ENCODE measurements at places on chromosomes 6 and 20.

DNA sequence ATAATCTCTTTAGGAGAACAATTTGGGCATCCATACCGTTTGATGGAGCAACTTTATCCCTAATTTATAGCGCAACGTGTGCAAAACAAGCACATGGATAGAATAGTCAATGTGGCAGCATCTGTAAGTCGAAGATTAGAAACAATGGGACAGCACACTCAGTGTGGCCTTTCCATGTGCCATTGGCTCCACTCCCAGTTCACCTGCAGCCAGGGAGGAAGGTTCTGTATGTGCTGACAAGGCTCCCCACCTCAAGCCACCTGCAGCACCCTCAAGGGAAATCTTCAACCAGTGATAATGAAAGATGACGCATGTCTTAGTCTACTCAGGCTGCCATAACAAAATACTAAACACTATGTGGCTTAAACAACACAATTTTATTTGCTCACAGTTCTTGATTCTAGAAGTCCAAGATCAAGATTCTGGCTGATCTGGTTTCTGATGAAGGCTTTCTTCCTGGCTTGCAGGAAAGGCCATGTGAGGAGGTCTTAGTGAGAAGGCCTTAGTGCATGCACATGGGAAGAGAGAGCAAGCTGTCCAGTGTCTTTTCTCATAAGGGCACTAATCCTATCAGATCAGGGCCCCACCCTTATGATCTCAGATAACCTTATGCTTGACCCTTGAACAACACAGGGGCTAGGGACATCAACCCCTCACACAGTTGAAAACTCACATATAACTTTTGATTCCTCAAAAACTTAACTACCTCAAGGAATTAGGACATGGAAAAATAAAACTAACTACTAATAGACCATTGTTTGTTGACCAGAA is 34.9 kb upstream of the SHLD1 start:
- DNase-seq: no peak

- peak; percentile 21 for DNase-seq
Measured at GRCh38 chr6:7727086-7727945, 1.4 kb downstream of the BMP6 start.

GRCh38 chr6:71419217-71420094 is 130.8 kb downstream of the OGFRL1 start:
- no peak for DNase-seq

DNA sequence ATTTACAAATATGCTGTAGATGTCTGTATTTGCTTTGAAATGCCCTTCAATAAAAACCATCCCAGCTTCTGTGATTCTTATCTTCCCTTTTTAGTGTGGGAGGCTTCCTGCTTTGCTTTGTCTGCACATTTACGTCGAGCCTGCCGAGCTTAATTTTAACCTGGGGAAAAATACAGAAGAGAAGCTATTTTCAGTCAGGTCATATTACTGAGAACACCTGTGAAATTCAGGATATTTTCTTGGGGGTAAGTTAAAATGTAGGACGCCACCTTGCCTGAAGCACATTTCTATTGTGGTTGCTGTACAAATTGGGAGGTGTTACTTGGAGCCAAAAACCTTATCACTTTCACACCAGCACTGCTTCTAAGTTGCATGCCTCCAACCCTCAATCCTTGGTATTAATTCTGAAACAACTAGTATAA is 43.6 kb upstream of the FUCA2 start:
- DNase-seq: no peak

DNA sequence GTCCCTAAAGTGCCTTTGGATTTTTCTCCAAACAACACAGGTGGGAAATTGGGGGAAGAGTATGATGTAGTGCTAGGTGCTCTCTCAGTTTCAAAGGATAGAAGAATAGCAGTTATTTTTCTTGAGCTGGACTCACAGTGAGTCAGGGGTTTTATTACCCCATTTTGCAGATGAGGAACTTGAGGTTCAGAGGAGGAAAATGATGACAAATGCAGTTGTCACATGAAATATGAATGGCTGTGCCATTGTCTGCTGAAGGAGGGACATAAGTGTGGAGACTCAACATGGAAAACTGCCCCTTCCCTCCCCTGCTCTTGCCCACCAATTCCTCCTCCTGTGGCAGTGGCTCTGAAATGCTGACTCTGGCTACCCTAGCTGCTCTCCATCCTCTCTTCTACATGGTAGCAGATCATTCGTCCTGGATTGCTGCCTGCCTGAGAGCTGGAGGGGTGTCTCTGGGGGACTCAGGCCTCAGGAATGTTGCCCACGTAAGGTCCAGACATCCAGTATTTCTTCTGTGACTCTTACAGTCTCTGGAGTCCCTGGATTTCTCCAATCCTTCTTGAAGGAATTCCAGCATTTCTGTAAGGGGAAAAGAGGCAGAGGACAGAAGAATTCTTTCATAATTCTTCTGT is 37.6 kb upstream of the EPB41L1 start:
- no peak for DNase-seq

DNA sequence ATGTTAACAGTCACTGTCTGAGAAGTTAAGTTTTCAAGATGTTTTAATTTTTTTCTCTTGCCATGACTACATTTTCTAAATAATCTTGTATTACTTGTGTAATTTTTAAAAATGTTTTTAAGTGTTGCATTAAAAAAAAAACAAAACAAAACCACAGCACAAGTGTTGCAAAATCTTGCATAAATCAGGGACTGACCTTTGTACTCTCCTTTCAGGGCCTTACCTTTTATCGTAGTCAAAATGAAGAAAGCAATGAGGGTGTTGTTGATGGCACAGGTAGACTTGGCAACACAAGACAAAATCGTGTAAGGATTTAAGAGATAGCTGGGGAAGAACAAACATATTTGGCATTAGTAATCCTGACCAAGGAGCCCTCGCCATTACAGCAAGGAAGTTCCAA is 42.5 kb downstream of the PIGU start:
- DNase-seq: no peak

- DNase-seq: no peak
Measured at GRCh38 chr20:32135983-32136515, 26.5 kb downstream of the TM9SF4 start.

DNA sequence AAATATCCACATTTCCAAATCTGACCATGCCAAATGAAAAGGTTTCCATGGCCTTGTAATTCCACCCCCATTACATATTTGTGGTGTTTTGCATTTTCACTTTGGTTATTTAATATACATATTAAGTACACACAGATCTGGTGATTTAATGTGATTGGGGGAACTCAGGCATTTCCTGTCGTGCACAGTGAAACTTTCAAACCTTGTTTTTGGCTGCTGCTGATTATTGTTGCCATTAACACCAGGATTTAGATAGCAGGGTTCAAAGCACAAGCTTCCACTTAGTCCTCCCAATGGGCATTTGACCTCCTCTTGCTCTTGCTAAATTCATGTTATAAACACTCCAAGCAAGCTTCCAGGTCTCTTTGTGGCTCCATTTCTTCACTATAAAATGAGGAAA is 166.5 kb downstream of the SOBP start:
- DNase-seq: no peak

GRCh38 chr20:4946986-4947385 is 54.3 kb downstream of the SLC23A2 start:
- no peak for DNase-seq

DNA sequence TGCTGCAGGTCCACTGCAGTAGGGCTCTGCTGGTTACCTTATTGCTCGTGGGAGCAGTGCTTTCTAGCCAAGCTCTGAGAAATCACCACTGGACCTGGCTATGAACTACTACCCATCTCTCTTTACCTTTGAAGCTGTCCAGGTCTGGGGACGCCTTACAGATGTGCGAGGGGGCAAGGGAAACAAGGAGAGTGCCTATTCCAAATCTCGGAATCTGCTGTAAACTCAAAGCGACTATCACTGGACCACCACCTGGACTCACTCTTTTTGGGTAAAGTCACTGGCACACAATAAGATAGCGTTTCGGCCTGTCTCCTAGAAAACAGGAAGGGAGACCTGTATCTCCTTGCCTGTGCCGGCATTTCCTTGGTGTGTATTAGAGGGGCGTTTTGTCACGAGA is 5.3 kb downstream of the NRN1 start:
- DNase-seq: no peak

DNA sequence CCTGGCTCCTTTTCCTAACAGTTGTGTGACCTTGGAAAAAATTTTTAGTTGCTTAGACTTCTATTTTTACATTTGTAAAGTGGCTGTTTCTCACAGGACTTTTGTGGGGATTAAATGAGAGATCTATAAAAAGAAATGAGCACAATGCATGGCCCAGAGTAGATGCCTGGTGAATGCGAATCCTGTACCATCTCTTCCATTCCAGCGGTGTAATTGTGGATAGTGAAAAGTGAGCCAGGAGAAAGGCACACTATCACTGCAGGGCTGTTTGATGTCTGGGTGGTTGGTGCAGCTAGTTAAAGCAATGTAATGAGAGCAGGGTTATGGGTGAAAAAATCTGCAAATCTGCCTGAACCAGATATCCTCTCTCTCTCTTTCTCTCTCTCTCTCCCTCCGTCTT is 347.5 kb upstream of the CITED2 start:
- DNase-seq: no peak

- DNase-seq: no peak
Measured at GRCh38 chr6:9834233-9834632, 580.6 kb downstream of the TFAP2A start.

GRCh38 chr20:5737966-5738365 is 12.2 kb upstream of the SHLD1 start:
- DNase-seq: no peak

DNA sequence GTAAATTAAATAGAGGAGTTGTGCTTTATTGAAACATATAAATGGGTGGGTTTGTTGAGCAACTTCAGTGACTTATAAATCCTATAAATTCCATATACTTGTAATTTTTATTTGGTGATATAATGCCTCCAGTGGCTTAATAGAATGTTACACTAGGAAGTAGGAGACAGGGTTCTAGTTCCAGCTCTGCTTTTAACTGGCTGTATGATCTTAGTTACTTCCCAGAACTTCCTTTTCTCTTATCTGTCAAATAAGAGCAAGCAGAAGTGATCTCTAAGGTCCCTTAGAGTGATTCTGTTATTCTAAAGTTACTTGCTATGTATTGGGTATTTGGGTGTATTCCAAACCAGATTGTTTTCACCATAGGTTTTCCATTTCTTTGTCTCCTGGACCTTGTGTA is 10.2 kb downstream of the ZSCAN23 start:
- no peak for DNase-seq

- DNase-seq: no peak
Measured at GRCh38 chr6:3239110-3239830, 11.8 kb upstream of the TUBB2B start.

DNA sequence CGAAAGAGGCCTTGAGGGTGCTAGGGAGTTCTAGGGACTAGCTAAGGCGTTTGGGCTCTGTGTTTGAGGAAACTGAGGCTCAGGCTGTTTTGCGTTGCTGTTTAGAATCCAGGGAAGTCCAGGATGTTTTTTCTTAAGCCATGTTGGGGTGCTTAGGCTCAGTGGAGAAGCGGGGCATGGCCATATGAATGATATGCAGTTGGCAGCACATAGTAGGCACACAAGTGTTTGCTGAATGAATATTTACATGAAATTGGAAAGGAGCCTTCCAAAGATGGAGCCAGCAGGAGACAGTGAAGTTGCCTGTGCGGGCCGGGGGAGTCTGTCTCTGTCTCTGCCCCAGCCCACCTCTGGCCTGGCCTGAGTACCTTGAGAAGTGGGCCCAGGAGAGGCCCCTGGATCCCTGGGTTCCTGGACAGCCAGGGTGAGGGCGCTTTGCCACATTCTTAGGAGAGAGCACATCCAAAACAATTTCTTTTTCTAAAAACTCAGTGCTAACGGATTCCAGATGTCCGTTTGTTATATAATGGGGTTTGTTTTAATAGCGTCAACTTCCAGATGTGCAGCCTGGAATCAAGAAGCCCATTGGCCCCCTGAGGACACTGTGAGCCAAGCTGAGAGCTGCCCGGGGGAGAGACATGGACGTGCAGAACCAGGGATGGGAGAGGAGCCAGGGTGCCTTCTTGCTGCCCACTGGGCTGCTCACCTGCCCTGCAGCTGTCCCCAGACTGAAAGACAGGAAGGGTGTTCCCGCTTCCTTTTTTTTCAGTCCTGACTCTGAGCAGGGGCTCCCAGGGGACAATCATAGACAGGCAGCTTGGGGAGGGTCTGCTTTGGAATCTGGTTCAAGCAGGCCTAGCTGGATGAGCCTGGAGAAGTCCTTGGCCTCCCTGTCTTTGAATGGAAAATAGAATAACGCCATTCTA is 20.1 kb upstream of the EMILIN3 start:
- no peak for DNase-seq

DNA sequence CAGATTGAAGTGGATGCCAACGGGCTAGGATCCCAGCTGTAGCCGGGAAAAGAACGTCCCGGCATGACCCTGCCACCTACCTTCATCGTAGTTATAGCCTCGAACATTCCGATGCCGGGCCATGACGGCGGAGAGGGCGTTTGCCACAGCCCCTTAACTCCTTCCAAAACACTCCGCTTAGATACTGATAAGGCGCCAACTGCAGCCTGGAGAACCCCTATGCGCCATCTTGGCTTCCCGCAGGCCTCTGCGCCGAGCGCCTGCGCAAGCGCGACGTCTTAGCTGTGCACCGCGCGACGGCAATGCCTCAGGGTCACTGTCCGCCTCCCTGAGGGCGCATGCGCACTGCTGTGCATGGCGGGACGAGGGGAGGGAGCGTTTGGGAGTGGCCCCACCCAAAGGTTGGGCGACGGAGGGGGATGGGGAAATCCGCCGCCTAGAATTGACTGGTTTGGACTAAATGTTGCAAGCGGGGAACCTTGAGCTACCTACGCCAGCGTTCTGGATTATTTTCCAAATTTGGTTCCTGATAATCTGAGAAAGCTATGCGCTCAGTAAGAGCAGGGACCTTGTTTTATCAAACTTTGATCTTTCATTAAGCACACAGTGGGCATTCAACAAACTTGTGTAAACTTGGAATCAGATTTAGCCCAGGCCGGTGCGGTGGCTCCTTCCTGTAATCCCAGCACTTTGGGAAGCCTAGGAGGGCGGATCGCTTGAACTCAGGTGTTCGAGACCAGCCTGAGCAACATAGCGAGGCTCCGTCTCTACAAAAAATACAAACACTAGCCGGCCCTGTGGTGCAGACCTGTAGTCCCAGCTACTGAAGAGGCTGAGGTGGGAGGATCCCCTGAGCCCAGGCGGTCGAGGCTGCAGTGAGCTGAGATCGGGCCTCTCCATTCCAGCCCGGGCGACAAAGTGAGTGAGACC is at the start of gene HBS1L:
TSS of gene HBS1L (minus strand) at position 254 of the 930 bp plus-strand sequence. CDS start at position 123, 131 bp downstream.
- peak; percentile 98 for DNase-seq

All from MM.1S (cell line).